ENCODE measurements at places on chromosomes 12 and 14.

GRCh38 chr14:104157016-104157928 lies 18.9 kb downstream of the KIF26A start:
- no peak for DNase-seq

DNA sequence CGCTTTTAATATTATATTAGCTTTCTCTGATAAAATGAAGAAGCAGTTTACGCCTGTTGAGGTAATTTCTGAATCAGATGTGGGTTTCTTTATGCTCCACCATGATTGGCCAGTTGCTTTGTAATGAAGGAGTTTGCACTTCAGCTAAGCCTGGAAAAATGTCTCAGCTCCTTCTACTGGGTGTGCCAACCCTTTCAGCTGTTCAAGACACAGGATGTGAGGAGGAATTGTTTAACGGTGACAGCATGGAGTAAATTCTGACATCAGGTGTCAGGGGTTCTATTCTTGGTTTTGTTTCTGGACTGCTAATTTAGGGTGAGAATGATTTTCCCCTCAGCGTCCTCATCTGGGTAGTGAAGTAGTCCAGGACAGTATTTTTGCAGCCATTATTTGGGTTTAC lies 43.5 kb downstream of the FLRT2 start:
- no peak for DNase-seq

GRCh38 chr12:9049520-9050133 lies 60.3 kb downstream of the KLRG1 start:
- DNase-seq: no peak

DNA sequence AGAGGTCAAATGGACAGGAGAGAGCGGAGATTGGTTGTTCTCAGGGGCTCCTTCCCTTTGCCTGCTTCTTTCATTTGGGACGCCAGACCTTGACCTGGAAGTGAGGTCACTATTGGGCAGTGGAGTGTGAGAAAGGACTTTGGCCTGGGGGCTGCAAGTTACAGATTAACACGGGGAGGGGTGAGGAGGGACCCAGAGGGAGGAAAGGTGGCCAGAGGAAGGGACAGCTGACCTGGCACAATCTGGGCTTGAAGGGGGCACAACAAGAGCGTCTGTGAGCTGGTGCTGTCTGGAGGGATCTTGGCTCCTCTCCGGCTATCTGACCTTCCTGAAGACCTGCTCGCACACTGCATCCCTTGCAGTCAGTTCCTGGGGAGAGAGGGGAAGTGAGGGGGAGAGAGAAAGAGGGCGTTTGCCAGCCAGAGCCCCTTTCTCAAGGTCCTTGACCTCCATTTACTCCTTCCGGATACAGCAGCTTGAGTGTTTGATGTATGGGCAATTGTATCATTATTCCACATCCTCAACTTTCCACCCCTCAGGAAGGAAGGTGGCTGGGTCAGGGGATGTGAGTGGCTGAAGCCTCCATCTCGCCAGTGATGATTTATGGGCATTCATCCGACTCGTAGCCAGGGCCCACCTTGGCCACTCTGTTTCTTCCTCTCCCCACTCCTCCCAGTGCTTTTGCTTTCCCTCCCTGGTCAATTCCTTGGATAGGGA lies 4.7 kb downstream of the RBP5 start:
- DNase-seq: no peak

DNA sequence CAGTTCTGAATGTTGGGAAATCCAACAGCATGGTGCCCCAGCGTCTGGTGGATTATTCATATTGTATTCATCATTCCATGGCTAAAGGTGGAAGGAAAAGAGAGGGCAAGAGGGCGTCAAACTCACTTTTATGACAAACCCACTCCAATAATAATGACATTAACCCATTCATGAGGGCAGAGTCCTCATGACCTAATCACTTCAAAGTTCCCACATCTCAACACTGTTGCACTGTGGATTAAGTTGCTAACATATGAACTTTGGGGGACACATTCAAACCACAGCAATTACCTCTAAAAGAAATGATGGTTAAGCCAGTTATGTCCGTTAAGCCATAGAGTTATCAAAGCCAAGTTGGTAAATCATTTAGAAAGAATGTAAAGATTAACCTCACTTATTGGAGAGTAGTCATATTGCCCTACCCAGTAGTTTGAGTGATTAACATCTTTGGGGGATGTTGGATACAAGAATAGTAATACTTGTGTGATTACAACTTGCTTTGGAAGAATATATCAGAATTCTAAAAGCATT lies 212.4 kb upstream of the FLRT2 start:
- DNase-seq: no peak

All from dorsolateral prefrontal cortex (tissue), 122 donors.